T-cell (primary cell): ENCODE measurements at places on chromosomes 13 and 19.

GRCh38 chr13:29185926-29186325, 365.8 kb downstream of the MTUS2 start:
- no peak for DNase-seq

GRCh38 chr19:41932720-41933332, 4.6 kb upstream of the ERFL start:
- no peak for DNase-seq

GRCh38 chr19:29563486-29564101, 37.8 kb downstream of the VSTM2B start:
- DNase-seq: no peak

GRCh38 chr13:96503481-96503880, 413.6 kb downstream of the HS6ST3 start:
- DNase-seq: no peak

DNA sequence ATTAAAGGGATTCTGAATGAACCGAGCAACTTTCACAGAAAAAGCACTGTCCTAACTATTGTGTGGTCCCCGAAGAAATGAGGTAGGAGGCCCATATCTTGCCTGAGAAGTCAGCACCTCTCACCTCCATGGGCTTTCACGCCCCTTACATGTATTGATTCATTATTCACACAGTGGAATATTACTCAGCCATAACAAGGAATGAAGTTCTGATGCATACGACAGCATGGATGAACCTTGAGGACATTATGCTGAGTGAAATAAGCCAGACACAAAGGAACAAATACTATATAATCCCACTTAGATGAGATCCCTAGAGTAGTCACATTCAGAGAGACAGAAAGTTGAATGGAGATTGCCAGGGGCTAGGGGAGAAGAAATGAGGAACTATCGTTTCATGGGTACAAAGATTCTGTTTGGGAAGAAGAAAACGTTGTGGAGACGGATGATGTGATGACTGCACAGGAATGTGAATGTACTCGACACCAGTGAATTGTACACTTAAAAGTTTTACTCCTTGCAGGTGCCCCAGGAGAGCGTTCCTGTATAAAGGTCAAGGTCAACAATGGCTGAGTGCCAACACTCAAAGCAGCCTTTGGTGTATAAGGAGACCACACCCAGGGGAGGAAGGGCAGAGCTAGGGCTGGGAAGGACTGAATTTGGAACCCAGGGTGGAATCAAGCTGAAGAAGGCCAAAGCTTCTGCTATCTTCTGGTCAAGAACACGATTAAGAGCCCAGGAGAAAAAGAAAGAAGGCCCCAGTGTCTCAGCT, 22.5 kb downstream of the ZIC5 start:
- DNase-seq: no peak

DNA sequence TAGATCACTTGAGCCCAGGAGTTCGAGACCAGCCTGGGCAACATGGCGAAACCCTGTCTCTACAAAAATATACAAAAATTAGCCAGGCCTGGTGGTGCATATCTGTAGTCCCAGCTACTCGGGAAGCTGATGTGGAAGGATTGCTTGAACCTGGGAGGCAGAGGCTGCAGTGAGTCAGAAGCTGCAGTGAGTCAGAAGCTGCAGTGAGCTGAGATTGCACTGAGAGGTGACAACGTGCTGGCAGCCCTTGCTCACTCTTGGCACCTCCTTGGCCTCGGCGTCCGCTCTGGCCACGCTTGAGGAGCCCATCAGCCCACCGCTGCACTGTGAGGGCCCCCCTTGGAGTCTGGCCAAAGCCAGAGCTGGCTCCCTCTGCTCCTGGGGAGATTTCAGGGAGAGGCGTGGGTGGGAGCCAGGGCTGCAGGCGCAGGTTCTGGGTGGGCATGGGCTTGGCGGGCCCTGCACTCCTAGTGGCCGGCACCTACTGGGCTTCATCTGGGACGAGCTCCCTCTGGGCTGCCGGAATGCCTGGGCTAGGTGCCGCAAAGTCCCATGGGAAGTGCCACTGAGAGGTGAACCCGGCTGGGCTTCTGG, 39.5 kb upstream of the RPL21 start:
- DNase-seq: no peak

GRCh38 chr13:101799196-101799595, 346.7 kb downstream of the ITGBL1 start:
- DNase-seq: no peak

GRCh38 chr19:10981252-10981895, 20.5 kb downstream of the SMARCA4 start:
- DNase-seq: no peak

GRCh38 chr19:46351241-46352041, 4.6 kb downstream of the PPP5C start:
- DNase-seq: peak; percentile 34

DNA sequence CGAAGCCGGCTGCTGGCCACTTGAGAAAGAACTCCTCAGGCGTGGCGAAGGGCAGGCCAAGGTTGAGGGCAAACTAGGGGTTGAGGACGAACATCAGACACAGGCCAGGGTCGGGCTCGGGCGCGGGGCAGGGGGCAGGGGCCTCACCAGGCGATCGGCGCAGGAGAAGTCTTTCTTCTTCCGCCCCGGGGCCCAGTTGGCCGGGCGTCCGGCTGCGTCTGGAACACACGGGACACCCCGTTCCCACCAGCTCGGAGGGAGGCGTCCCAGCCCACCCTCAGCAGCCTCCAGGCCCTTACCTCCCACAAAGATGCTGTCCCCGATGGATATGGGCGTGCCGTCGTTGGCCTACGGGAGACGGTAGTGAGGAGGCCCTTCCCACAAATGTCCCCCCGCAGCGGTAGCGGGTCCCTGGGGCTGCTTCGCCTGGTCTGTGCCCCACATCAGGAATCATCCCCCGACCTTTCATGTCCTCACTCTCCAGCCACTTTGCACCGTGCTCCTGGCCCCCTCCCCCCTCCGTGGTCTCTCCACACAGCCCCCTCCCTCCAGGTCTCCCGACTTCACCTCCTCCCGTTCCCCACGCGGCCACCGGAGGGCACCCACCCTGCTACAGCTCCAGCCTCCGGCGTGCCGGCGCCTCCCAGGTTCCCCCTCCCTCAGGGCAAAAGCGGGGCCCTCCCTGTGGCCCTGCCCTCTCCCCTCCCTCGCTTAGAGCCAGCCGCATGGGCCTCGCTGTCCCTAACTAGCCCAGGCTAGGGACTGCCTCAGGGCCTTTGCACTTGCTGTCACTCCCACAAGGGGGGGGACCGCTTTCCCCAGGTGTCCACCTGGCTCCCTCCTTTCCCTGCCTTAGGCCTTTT, 4.8 kb downstream of the PNKP start:
- DNase-seq: no peak

DNA sequence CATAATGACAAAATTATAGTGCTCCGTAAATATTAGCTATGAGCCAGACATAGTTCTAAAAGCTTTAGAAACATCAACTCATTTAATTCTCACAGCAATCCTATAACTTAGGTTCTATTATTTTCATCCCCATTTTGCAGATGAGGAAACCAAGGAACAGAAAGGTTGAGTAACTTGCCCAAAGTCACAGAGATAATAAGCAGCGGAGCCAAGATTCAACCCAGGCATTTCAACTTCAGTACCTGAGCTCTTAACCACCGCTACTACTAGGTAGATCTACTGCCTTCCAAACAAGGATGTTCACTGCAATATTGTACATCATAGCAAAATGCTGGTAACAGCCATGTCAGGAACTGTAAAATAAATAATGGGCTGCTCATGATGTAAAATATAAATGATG, 39.9 kb downstream of the ELF1 start:
- no peak for DNase-seq
